ENCODE measurements at places on chromosomes 7 and 10.

GRCh38 chr10:66996996-66997395, 71.2 kb downstream of the LRRTM3 start:
- DNase-seq, result no peak

DNA sequence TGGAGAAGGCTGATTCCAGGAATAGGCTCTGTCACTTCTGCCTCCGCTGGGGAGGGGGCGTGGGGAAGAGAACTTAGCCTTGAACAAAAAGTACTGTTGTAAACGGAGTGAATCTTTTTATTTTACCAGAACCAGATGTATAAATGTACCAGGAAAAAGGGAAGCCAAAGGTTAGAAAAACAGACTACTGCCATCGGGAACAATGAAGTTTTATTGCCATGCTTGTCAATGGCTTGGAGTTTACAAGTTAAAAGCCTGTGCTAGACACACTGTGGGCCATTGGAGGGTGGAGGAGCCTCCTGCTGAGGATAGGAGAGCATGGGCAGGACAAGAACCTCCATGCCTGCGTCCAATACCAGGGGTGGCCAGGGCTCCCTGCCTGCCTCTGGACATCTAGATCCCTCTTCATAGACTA, 161.7 kb upstream of the LYZL2 start:
- DNase-seq, result no peak

GRCh38 chr10:124991835-124992234, 49.9 kb downstream of the ZRANB1 start:
- no peak for DNase-seq

DNA sequence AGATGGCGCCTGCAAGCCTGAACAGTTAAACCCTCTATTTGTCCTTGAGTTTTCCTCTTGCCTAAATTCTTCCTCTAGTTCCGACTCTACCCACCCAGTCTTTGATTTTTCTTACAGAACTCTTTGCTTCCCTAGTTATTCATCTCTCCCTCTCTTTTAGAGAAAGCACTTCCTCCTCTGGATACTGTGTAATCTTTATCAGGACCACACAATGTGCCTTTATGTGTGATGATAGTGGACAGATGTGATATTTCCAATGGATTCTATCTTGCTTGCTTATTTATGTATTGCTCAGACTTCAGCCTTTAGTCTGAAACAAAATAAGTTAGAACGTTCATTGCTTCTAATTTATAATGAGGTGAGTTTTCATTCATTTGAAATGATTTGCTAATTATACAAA, 79.5 kb upstream of the CAV2 start:
- DNase-seq, result no peak

- DNase-seq, result no peak
Measured at GRCh38 chr10:99535764-99536337, 3.1 kb downstream of the NKX2-3 start.

GRCh38 chr10:64626924-64627323, 1105.7 kb downstream of the REEP3 start:
- DNase-seq, result no peak

GRCh38 chr10:1153251-1153763, 97.1 kb downstream of the WDR37 start:
- no peak for DNase-seq

DNA sequence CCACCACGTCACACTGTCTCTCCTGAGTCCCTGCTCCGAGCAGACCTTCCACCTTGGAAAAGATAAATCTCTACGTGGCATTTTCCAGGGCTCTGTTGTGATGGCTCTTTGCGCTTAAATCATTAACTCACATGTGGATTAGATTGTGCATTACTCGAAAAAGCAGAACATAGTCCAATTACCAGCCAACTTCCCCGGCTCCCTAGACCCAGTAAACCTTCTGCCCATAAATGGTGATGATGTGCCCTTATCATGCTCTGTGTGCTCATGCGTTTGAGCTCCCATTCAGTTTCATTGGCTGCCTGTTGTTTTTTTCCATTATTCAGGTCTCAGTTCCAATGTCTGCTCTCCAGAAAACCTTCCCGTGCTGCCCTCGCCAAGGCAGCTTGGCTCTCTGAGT, 471.2 kb downstream of the GLRX3 start:
- DNase-seq, result no peak

GRCh38 chr10:112390125-112390703, 16.3 kb downstream of the ACSL5 start:
- no peak for DNase-seq

- peak; percentile 67 for DNase-seq
Measured at GRCh38 chr10:60430017-60430416, 40.3 kb upstream of the ANK3 start.

DNA sequence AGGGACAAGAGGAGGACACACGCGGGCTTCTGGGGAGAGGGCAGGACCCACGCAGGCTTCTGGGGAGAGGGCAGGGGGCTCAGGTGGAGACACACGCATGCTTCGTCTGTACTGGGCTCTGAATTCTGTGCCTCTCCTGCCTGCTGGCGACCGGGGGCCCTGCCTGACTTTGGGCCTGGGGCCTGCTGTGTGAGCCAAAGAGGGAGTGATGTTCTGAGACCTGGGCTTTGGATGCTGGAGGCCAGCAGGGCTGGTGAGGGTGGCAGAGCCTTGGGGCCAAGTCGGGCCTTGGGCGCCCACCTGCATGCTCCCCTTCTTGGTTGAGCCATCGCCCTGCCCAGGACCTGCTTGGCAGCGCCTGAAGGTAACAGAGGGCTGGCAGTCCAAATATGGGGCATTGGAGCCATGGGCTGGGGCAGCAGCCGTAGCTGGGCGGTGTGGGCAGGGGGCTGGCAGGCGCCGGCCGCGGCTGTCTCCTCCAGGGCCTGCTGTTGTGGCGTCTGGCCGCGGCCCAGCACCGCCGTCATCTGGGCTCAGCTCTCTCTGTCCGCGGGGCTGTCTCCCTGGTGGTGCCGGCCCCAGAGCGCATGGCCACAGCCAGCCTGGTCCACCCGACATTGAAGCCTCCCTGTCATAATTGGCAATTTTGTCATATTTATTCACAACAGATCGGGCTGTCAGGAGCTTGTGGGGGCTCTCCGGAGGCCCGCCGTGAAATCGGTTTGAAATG, 78.9 kb downstream of the UNCX start:
- DNase-seq, result no peak

GRCh38 chr7:147279514-147279913, 1162.9 kb downstream of the CNTNAP2 start:
- no peak for DNase-seq

GRCh38 chr10:70805619-70806215, 10.0 kb upstream of the SGPL1 start:
- DNase-seq, result no peak

DNA sequence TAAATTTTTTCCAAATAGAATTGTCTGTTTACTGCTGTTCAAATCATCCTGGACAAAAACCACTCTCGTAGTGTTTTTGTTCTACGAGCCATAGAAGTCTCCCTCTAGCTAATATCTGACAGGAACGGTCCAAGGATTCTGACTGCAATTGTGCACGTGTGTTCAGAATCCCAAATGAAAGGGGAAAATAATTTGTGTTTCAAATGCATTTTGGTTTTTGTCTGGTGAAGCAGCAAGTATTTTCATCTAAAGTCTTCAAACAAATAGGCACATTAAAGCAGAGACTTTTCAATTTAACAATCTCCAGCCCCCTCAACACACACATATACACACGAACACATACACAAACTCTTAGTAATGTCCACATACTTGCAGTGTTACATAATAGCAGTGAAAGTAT, 475 bp downstream of the NEUROD6 start:
- no peak for DNase-seq

DNA sequence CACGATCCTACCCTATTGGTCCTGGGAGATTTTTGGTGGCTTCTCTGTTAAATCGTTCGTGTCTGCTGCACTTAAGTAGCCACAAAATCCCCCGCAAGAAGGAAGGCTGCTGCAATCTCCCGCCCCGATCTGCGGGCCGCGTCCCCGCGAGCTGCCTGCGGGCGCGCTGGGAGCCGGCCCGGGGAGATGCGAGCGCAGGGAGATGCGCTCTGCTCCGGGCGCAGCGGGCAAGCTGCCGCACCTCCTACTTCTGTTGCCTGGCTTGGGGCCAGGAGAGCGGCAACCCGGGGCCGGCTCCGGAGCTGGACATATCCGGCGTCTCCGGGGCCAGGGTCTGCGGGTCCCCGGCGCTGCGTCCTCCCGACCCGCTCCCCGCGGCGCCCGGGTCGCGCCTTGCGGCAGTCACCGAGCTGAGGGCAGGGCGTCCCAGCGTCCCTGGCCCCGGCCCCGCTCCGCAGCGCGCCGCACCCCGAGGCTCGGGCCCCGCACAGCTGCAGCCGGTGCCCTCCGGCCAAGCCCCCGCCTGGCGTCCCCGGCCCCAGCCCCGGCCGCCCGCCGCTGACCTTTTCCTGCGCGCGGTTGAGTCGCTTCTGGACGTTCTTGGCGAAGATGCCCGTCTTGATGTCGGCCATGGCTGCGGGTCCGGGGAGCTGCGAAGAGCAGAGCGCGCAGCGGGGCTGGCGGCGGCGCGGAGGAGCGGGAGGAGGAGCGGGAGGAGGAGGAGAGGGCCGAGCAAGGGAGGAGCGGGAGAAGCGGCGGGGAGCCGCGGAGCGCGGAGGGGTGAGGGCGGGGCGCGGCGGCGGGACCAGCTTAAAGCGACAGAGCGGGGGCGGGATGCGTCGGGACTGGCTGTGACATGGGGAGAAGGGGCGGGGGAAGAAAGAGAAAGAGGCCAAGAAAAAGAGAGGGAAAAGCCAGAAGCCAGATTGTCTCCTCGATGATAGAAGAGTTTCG, at the start of gene AMPH:
TSS of gene AMPH (minus strand) at position 654 of the 954 bp plus-strand sequence. CDS start at position 632, 22 bp downstream.
- DNase-seq, result peak; percentile 57

DNA sequence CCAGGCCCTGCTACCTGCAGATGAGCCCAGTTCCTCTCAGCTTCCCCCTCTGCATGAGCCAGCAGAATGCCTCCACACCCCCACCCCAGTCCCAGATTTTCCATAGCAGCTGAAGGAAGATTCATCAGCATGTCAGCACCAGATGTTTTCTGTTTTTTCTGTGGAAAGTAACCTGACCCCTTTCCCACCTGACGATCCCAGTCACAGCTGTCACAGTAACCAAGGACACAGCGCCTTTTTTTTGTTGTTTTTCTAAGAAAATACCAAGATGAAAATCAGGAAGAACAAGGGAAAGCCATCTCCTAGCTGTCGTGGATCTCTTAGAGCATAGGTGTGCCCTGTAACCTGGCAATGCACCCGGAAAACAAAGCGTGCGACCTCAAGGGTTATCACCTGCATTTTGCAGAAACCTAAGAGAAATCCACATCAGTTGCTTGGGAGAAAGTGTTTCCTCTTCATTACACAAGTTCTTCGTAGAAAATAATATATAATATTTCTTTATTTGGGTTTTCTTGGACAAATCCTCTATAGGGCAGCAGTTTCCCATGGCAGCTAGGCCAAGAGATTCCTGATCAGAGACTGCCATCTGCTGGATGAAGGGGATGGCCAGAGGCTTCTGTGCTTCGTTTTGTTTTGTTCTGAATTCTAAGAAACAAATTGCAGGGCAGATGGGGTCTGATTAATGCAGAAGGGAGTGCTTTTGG, 401.9 kb downstream of the TNS3 start:
- DNase-seq, result peak; percentile 36

DNA sequence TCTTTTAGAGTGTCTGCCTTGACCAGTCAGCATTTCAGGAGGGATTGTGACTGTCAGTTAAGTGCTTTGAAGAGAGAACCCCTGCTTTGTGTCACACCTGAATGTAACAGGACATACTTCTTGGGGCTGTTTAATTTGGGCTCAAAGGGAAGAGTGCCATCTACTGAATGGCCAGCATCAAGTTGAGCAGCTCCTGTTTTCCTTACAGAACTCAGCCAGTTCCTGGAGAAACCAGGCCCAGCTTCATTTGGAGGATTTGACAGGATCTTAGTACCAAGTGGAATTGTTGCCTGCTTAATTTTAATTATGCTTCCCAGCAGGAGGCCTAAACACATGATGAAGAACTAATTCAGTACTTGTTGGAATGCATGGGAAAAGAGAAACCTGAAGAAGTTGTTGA, 8.3 kb downstream of the ADD3 start:
- peak; percentile 3 for DNase-seq

DNA sequence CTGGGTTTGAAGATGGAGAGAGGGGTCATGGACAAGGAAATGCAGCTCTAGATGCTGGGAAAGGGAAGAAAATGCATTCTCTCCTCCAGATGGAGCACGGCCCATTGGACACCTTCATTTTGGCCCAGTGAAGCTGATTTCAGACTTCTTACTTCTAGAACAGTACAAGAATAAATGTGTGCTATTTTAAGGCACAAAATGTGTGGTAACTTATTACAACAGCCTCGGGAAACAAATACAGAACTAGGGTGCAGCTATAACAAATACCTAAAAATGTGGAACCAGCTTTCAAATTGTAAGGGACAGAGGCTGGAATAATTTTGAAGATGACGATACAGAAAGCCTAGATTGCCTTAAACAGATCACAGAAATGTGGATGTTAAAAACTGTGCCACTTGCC, 54.1 kb downstream of the CYTH3 start:
- no peak for DNase-seq

DNA sequence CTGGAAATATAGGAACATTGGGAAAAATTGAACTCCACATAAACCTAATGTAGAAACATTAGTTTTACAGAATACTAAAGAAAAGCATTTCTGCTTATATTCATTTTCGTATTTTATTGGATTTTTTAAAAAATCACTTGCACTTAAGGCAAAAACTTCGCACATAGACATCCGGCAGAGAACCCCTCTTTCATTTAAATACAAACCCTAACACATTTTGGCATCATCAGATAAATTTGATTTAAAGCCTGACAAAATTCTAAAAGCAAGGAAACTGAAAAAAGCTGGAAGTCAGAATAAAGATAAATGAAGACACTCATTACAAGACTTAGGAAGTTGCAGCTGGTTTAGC, 396 bp upstream of the EXOC4 start:
- no peak for DNase-seq

GRCh38 chr10:31158011-31158658, 126.5 kb upstream of the ZNF438 start:
- no peak for DNase-seq

DNA sequence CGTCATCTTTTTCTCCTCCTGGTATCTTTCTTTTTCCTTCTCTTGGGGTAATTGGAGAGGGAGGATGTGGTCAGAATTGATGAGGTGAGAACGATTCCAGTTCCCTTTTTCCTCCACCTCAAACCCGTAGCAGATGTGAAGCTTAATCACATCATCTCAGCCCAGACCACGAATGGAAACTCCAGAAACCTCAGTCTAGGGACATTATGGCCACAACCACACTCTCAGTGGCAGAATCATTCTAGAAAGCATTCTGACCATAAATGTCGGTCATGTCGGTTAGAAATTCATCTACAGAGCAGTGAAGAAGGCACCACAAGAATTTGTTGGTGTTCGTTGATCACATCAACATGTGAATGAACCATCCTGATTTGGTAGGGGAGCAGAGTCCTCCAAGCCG, 78.7 kb downstream of the GATA3 start:
- no peak for DNase-seq

- DNase-seq, result no peak
Measured at GRCh38 chr7:100406767-100407166, 21.7 kb downstream of the ZCWPW1 start.

- peak; percentile 8 for DNase-seq
Measured at GRCh38 chr10:129328546-129328945, 138.5 kb upstream of the MGMT start.

- no peak for DNase-seq
Measured at GRCh38 chr10:93980486-93980885, 13.2 kb upstream of the PLCE1 start.
